Stimulated activated CD8-positive, alpha-beta memory T cell treated with anti-CD3 and anti-CD28 coated beads, Interleukin-4, amount 100 ng/mL, for 4 hours (primary cell): ENCODE measurements at places on chromosomes 12 and 14.

- no peak for DNase-seq
Observed at GRCh38 chr14:70014406-70015095, 135.3 kb downstream of the SMOC1 start.

DNA sequence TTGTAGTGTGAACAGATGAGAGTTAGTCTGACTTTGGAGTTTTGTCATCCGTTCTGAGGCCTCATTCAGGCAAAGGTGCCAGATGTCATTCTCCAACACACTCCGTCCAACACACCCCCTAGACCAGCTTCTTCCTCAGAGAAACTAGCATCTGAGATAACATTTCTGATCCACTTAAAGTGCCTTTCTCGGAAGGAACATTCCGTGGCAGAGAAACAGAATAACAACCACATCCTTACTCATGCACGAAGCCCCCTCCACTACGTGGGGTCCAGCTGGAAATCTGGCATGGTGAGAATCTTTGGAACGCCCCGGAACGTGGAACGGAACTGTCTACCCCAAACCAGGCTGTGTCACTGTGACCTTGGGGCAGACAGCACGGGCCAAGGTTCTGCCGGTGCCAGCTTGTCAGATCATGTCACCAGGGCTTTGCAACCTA, 17.0 kb upstream of the BCL7A start:
- DNase-seq = no peak

DNA sequence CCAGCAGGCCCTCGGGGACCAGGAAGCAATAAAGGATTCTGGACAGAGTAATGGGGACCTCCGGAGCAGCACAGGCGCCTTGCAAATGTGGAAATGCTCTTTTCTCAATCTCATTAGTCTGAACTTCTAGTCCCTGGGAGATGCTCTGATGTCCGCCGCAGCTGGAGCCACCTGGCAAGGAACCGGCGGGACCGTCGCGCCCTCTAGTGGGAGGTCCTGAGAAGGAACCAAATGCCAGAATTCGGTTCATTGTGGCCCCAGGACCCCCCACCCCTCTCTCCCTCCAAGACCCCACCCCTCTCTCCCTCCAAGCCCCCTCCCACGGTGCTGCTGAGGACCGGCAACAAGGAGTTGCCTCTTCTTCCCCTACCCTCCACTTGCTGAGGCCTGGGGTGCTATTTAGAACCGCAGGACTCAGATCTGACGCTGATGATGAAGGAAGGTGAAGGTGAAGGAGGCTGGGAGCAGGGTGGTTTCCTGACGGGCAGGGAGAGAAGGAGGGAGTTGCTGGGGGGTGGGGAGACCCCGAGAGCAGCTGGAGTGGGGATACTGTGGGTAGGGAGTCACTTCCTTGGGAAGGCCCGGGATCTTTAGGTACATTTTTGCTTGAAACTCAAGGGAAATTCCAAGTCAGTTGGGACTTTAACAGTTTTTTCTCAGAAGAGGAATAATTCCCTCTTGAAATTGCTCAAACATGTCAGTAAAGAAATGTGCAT, 42.5 kb downstream of the SMIM41 start:
- DNase-seq = peak; percentile 25

DNA sequence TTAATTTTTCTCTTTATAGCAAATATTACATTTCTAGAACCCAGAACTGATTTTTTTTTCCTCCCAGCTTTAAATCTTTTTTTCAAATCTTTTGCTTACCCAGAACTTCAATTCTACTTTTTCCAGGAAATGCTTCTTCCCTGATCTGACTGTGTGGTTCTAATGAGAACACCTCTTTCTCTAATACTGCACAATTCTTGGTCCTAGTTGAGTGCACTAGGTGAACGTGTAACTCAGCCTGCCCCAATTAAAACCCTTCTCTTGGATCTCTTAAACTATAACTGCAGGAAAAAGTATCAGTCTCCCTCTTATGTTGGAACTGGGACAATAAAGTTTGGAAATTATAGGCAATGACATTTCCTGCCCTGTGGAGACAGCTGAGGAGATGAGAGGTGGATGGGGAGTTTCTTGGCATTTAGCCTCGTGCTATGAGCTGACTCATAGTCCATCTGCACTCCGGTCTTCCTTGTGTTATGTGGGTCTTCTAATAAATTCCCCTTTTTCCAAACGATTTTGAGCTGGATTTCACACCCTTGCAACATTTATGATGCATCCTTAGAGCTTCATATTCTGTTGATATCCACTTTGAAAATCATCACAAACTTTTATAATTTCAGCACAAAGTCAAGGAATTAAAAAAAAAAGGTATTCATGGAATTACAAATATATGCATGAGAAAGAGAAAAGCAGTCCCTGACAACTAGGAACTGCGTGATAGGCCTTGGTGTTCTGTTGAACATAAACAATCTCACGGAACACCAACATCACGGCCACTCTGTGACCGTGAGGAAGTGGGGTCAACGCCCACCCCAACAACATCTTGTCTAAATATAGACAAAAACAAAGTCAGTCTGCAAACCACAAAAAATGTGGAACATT, 52.4 kb downstream of the BRMS1L start:
- DNase-seq = no peak

DNA sequence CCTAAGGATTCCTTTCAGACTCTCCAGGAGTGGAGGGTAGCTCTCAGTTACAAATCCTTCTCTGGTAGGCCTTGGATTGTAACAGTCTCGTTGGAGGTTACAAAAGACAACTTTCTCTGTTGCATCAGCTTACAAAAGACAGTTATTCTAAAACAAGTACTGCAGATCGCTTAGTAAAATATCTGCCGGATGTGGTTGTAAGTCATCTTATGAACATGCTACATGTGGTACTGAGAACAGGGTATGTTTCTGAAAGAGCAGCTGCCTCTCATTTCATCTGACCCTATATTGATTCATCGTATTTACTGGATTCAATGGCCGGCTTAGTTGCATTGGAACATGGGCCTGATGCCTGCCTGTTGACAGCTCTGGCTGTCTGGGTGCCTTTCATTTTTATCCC, 157.4 kb downstream of the PTCSC3 start:
- no peak for DNase-seq

GRCh38 chr14:75905147-75905904, 76.5 kb downstream of the TGFB3 start:
- DNase-seq = no peak

DNA sequence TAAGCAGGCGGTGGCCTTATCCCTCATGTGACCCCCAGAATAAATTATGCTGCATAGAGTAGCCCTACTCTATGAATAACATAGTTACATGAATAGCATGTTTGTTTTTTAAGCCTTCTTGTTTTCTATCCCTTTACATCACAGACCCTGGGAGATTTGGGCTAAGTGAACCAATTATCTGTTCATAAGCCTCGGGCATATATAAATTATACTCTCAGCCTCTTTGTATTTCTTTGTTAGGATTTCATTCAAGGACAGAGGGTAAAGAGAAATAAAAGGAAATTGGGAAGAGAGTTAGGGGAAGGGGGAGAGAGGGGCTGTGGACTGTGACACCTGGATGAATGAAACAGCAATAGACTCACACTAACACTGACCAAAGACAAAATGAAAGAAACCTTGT, 35.3 kb upstream of the RTRAF start:
- DNase-seq = no peak

GRCh38 chr12:22229652-22230279, 104.7 kb downstream of the ST8SIA1 start:
- no peak for DNase-seq

GRCh38 chr14:99377951-99378350, 102.7 kb downstream of the SETD3 start:
- no peak for DNase-seq

- no peak for DNase-seq
Observed at GRCh38 chr14:68984686-68985085, 5.6 kb upstream of the ACTN1 start.

GRCh38 chr12:3241621-3242020, 164.4 kb downstream of the TSPAN9 start:
- no peak for DNase-seq

DNA sequence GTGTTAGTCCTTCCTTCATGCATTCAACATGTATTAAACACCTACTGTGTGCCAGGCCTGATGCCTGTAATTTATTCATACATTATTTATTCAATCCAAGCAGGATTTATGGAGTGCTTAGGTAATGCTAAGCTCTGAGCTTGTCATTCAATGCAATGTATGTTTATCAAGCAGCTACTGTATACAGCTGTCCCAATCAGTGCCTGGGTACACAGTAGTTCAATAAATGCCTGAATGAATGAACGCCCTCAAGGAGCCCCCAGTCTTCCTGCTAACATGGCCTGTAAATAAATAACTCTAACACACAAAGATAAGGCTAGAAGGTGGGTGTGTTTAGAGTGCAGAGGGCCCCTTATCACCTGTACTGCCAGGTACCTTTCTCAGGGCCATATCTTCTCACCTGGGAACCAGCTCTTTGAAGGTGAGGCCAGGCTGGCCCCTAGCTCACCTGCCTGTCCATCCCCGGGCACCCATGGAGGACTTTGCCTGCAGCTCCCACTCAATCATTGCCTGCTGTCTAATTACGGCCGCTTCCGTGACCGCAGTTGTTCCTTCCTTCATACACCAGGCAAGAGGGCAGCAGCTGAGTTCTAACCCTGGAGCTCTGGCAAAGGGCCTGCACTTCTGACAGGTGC, 20.0 kb upstream of the KDM2B start:
- no peak for DNase-seq

GRCh38 chr12:99959549-99960170, 25.1 kb downstream of the ANKS1B start:
- no peak for DNase-seq
